ENCODE measurements at places on chromosomes 13 and 19.
A peak's percentile ranks its signal among the peaks of the same experiment; 100 is the strongest.

DNA sequence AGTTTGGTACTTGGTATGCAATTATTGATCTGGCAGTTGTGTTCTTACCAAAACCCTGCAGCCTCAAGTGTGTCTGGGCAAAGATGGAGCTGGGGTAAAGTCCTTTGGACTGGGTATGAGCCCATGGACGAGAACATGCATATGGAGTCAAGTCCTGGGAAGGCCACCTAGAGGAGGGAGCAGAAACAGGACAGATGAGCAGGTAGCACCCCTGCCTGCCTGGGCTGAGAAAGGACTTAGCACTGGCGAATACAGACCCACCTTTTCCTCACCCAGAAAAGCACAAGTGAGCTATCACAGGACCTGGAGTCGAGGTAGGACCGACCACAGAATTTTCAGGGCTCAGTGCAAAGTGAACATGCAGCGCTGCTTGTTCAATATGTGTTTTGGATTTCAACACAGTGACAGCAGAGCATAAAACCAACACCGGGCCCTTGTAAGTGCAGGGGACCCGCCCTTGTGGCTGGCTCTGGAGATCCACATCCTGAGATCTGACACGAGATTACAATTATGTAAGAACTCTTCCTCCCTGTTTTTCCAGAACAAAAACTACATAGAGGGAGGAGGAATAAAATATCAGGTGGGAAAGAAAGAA, 25.9 kb downstream of the IGFL2 start:
- DNase-seq = no peak

DNA sequence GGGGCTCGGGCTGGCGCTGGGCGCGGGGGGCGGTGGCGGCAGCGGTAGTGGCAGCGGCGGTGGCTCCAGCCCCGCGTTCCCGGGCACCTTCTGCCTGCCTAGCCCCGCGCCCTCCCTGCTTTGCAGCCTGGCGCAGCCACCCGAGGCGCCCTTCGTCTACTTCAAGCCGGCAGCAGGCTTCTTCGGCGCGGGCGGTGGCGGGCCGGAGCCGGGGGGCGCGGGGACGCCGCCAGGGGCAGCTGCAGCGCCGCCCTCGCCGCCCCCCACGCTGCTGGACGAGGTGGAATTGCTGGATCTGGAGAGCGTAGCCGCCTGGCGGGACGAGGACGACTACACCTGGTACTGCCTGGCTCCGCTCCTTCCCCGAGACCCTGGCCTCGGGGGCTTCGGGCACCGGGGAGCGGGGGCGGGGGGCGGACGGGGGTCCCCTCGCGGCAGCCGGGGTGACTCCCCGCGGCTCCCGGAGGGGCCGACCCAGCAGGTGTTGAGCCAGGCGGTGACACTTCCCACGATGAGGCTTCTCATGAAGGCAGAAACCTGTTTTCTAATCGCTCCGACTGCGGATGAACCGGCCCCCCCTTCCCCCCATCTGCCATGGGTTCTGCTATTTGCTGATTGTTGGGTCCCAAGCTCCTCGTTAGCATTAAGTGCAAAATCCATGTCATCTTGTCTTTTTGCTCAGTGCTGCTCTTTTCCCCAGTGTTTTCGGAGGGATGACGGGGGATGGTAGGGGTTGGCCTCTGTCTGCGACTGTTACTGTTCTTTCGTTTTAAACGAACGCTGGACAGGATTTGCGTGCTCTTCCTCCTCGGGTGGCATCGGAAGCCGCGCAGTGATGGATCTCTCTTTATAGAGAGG, 943 bp downstream of the SLAIN1 start:
- peak; percentile 7 for DNase-seq

DNA sequence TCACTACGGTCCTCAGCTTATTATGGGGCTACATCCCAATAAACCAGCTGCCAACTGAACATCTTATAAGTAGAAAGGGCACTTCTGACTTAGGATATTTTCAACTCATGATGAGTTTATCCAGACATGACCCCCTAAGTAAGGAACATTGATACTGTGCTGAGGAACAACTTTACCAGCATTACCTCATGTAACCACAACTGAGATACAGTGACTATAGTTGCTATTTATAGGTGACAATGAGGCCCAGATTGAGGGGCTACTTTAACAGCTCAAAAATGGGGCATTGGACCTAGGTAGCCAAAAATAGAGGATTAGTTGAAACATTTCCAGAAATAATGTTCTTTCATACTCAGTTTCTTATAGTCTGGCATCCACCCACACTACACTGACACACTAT, 26.8 kb downstream of the SKA3 start:
- DNase-seq = no peak

DNA sequence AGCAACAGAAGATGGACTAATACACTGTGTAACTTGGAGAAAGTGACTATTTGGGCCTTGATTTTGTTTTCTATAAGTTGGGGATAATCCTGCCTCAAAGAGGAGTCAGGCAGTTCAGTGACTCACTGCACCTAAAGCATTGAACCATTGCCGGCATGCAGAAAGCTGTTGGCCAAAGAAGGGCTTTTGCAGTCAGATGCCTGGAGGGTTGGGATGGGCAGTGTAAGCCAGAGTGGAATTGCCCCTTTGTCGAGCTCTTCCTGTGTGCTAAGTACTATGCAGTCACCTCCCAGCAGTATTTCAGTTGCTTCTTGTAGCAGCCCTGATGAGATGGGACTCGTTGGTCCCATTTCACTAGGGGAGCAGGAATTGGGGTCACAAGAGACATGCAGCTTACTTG, 11.1 kb downstream of the ZNF473 start:
- no peak for DNase-seq

GRCh38 chr13:25409938-25410337, 38.2 kb downstream of the ATP8A2 start:
- DNase-seq = no peak

- DNase-seq = no peak
Observed at GRCh38 chr13:48838193-48838973, 137.3 kb upstream of the FNDC3A start.

DNA sequence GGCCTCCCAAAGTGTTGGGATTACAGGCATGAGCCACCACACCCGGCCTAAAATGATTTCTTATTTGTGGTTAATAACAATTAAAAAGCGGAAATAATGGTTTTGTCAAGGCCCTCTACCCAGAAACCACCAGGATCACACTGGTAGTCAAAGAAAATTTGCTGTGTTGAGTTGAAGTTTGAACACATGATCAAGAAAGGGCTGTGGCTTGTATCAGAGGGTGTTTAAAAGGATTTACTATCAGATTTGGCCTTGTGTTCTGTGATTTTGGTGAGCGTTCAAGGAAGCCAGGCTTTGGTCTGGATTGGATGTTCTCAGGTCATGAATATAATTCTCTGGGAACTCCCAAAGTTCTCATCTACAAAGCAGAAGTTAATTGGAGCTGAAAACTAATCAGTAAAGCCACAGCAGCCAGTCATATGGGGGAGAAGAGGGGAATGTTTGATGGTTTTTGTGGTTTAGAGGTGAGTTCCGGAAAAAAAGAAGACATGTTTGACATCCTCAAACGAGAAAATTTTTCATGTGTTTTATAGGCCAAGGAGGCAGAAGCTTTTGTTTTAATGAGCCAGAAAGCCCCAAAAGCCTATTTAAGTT, 10.6 kb upstream of the ZNF556 start:
- DNase-seq = no peak

GRCh38 chr19:33902802-33903488, 106.3 kb downstream of the KCTD15 start:
- no peak for DNase-seq

DNA sequence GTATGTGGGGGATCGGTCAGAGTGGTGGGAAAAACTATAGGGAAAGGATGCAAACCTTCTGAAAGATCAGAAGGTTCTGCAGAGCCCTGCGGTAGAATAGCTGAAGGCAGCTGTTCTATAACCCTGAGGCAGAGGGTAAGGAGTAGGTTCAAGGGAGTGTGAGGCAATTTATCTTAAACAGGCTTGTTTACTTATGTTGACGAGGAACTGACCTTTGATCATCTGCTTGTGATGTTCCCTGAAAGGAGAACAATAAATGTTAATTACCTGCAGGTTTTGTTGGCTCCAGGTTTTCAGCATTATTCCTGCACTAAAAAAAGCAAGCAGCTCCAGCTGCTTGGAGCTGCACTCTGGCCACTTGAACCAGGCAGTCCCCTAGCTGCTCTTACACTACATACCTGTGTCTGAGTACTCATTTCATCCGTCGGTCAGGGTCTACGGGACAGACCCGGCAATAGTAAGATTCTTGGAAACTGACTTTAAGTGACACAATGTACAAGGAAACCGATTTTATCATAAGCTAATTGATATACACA, 202.1 kb downstream of the TBC1D4 start:
- DNase-seq = no peak

GRCh38 chr19:46985542-46986415, 33.9 kb upstream of the NPAS1 start:
- no peak for DNase-seq

GRCh38 chr19:54357381-54357780, 7.3 kb downstream of the LAIR1 start:
- DNase-seq = no peak

GRCh38 chr13:66864627-66865026, 365.5 kb downstream of the PCDH9 start:
- DNase-seq = no peak

GRCh38 chr19:18488838-18489626, 32.8 kb downstream of the ELL start:
- DNase-seq = no peak

All from AG08395 (cell line).